Activated CD8-positive, alpha-beta memory T cell treated with anti-CD3 and anti-CD28 coated beads for 4 hours (primary cell): ENCODE measurements at places on chromosomes 4 and X.

DNA sequence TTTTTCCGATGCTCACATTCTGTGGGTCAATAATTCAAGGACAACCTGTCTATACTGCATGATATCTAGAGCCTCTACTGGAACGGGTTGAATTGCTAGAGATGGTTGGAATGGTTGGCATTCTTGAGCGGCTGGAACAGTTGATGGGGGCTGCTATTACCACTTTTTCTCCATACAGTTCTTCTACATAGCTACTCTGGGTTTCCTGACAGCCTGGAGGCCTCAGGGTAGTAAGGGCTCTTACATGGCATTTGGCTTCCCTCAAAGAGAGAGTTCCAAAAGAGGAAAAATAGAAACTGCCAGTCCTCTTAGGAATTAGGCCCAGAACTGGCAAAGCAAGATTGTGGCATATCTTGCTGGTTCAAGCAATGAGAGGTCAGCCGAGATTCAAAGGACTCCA is 53.1 kb downstream of the NAA11 start:
- DNase-seq: no peak

- DNase-seq: no peak
These were observed 15.7 kb downstream of the PRKX start for GRCh38 chrX:3697701-3698279.

- no peak for DNase-seq
These were observed 169.9 kb downstream of the BMPR1B start for GRCh38 chr4:94927696-94928095.

GRCh38 chrX:85221361-85221760 is 22.2 kb downstream of the SATL1 start:
- no peak for DNase-seq

DNA sequence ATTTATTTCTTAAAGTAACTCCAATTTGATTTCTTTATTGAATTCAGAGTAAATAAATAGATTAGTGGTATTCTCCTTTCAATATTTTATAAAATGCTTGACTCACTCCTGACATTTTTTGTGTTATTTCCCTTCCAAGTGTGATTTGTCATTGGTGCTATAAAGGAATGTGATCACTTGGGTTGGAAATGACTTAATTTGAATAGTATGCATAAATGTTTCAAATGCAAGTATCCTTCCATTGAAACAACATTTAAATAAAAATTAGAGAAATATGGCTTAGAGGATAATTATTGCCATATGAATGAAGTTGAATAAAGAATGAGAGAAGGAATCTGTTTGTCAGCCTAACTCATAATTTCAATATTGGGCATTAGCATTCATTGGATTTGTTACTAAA is 182.7 kb downstream of the PABPC4L start:
- DNase-seq: no peak

GRCh38 chr4:89245459-89245858 is 62.1 kb downstream of the GPRIN3 start:
- no peak for DNase-seq
